Stimulated activated CD4-positive, alpha-beta T cell treated with anti-CD3 and anti-CD28 coated beads, Interleukin-4, amount 100 ng/mL, for 1 hour (primary cell): ENCODE measurements at places on chromosomes 12 and 14.

DNA sequence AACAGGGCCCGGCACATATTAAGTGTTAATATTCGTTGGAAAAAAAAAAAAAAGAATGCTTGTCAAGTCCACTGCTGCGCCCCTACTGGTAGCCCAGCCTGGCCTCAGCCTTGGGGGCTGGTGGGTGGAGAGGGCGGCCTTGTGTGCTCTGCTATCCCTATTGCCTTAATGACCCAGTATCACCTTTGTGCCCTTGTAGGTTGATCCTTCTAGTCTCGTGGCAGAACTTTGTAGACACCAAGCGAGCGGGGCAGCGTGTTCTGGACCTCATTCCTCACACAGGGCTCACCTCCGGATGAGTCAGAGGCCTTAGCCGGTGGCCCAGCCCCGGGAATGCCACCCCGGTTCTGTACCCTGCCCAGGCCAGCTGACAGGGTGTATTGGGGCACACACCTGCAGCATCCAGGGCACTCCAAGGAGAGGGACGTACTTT lies 1.8 kb upstream of the RCOR1 start:
- DNase-seq: no peak

- DNase-seq: peak; percentile 85
These were observed 482 bp downstream of the TMEM30B start for GRCh38 chr14:61280526-61281185.

GRCh38 chr12:8639936-8640335 lies 22.7 kb downstream of the MFAP5 start:
- DNase-seq: no peak

GRCh38 chr12:128820723-128821432 lies 2.9 kb downstream of the SLC15A4 start:
- no peak for DNase-seq

- DNase-seq: no peak
These were observed 2.5 kb downstream of the AJUBA start for GRCh38 chr14:22979748-22980392.

GRCh38 chr14:91585856-91586255 lies 75.7 kb upstream of the PPP4R3A start:
- no peak for DNase-seq

DNA sequence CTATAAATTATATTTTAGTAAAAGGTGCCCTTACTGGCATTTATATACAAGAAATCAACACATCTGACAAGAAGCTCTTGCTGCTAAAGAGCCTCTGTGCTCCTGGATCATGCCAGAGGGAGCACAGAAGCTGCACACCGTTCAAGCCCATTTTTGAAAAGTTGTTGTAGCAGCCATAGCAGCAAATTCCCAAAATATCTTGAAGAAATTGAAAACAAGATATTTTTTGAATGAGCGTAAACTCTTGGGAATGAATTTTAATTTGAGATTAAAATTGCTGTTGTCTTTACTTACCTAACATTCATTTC lies 540 bp upstream of the CLEC2D start:
- DNase-seq: no peak

DNA sequence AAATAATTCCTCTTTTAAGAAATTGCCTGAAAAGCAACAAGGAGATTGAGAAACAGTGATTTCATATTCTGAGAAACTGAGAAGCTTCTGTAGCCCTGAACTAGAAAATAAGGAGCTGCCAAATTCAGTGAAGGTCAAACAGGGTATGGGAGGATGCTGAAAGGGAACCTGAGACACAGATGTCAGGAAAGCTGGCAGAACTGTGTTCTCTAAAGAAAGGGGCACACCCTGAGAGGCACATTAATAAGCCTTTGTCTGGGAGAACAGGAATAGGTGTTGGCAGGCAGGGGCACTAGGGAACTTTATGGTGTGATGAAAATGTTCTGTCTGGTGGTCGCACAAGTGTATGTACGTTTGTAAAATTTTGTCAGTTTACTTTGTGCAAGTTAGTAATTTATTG lies 29.6 kb downstream of the VRK1 start:
- DNase-seq: no peak

GRCh38 chr14:88463318-88463717 lies 77.9 kb downstream of the SPATA7 start:
- DNase-seq: no peak

DNA sequence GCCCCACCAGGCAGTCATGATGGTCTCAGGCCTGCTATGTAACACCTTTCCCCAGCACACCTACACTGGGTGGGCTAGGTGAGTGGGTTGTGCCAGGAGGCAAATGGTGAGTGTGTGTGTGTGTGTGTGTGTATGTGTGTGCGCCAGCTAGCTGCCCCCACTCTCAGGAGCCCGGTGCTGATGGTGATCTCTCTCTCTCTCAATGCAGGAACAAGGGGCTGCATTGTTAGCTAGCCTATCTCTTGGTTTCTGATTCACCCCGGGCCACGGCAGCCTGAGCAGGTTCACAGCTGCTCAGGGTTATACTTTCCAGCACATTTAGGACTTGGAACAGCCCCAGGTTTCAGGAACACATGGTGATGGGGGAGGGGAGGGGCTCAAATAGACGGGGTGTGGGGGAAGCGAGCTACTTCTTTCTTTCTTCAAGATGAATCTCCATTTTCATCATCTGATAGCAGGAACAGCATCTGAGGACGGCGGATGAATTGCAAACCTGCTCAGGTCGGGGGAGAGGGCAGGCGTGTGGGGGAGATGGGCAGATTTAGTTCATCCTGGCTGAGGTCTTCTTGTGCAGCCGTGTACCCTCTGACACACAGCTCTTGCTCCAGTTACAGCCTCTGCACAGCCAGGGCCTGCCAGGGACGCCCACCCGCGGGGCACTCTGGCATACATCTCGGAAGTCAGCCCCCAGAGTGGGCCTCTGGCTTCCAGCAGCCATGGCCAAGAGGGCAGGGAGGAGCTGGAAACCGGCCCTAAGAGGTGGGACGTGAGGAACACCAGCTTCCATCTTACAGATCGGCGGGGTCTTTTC lies 137.6 kb downstream of the ZFP36L1 start:
- DNase-seq: no peak

DNA sequence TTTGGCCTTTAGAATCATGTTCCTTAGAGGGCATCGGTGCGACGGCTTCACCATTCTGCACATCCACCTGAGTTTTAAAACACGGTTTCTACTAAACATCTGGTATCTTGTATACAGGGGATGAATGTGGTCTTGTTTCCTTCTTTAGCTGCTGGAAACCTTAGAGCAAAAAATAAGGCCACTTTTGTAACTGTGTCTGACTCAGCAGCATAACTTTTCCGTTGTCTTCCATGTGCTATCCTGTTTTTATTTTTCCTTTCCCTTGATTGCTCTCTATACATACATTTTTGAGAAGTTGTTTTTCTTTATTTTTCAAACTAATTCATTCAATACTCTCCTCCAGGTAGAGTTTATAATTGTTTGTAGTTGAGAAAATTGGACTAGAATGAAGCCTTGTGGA lies 108.8 kb upstream of the PCED1B start:
- DNase-seq: no peak

GRCh38 chr12:54734196-54734950 lies 86.2 kb upstream of the DCD start:
- no peak for DNase-seq

DNA sequence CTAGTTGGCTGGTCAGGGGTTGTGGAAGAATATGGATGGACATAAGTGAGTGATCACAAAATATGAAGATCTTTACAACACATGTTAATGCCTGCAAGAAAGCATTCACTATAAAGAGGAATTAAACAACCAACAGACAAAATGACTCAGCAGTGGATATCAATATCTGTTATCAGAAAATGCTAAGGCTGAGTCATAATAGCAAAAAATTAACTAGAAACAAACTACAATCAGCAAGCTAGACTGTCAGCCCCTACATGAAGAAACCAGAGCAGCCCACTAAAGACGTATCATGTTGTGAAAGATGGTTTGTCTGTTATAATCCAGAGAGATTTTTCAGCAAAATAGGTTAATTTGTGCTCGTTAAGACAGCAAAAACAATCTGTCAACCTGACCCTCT lies 472.9 kb downstream of the NELL2 start:
- no peak for DNase-seq

DNA sequence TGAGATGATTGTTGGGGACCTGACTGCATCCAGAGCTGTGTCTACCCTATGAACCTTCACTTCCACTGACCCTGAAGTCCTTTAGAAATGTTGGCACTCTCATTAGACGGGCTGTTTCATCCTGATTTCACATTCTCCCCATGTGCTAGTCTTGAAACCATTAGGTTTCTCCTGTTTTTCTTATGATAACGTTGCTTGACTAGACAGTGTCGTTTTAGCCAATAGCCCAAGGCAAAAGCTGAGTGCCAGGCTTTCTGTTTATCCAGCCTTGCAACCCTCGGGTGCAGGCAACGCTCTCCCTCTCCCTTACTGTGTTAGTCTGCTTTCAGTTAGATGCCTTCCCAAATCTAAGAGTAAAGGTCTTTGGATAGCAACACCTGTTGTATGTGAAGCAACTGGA lies 30.1 kb downstream of the DACT1 start:
- no peak for DNase-seq

DNA sequence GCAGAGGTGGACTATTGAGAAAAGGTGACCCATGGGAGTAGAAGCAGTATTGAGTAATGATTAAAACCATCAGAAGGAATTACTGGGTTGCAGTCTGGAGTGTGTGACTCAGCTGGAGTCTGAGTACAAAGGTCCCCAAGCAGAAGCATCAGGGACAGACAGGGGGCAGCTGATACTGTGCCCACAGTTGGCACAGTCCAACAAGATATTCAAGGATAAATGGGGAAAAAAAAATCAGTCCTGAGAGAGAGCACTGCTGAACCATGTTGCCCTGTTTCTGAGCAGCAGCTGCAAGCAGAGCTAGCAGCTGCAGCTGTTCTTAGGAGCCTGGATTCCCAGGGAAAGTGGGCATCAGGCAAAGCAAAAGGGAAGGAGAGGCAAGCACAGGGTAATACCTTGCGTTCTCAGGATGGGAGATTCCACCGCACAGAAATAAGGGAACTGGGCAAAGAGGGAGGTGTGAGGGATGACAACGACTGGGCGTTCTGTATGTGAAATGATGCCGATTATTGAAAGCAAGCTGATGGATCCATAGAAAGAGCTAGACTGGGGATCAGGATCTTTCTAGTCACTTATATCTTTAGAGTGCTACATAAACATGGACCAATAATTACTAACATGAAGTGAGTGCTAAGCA lies 17.7 kb downstream of the NEUROD4 start:
- no peak for DNase-seq

GRCh38 chr12:98592825-98593322 lies 612 bp upstream of the SLC25A3 start:
- DNase-seq: no peak

GRCh38 chr12:46959502-46959901 lies 119.9 kb upstream of the PCED1B start:
- DNase-seq: no peak

DNA sequence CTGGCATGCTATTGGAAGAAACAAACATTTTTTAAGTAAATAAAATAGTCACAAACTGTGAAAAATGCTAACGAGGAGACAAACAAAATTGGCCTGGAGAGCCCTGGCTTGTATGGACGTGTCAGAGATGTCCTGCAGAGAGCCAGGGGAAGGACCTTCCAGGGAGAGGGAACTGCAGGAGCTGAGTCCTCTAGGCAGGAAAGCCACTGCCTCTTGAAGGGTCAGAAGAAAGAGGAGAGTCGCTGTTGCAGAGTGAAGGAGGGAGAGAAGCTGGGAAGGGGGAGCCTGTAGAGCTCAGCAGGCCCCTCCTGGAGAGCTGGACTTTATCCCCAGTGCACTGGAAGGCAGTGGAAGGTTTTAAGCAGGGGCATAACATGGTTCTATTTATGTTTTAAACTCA lies 80.3 kb upstream of the PWP1 start:
- DNase-seq: no peak

DNA sequence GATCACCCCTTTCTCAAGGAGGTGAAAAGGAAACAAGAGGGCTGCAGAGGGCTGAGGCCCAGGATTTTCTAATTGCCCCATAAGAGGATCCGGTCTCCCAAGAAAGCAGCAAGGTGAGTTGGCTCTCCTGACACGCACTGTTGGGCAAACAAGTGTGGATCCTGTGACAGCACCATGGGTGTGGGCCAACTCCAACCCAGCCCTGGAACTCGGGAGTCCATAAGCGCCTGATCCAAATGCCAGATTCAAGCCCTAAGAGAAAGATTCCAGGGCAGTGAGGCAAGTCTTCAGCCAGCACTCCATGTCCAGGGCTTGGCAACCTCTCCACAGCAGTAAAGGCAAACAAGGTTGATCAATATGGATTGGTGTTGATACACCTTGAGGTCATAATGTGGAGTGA lies 33.1 kb downstream of the KCNA5 start:
- no peak for DNase-seq

DNA sequence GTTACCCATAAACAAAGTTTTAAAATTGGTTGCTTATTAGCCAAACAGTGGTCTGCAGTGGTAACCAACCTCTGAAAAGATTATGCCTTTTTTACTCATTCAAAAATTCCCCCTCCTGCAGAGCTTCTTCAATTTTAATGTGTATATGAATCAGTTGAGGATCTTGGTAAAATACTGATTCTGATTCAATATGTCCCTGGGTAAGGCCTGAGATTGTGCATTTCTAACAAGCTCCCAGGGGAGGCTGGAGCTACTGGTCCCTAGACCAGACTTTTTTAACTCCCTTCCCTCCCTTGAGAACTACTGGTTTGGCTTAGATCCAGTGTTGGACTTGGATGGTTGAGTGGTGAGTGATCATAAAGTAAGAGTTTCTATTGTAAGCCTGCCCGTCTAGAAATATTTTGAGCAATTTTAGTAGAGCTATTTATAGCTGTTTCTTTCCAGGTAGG lies 90.2 kb downstream of the FUT8 start:
- no peak for DNase-seq

DNA sequence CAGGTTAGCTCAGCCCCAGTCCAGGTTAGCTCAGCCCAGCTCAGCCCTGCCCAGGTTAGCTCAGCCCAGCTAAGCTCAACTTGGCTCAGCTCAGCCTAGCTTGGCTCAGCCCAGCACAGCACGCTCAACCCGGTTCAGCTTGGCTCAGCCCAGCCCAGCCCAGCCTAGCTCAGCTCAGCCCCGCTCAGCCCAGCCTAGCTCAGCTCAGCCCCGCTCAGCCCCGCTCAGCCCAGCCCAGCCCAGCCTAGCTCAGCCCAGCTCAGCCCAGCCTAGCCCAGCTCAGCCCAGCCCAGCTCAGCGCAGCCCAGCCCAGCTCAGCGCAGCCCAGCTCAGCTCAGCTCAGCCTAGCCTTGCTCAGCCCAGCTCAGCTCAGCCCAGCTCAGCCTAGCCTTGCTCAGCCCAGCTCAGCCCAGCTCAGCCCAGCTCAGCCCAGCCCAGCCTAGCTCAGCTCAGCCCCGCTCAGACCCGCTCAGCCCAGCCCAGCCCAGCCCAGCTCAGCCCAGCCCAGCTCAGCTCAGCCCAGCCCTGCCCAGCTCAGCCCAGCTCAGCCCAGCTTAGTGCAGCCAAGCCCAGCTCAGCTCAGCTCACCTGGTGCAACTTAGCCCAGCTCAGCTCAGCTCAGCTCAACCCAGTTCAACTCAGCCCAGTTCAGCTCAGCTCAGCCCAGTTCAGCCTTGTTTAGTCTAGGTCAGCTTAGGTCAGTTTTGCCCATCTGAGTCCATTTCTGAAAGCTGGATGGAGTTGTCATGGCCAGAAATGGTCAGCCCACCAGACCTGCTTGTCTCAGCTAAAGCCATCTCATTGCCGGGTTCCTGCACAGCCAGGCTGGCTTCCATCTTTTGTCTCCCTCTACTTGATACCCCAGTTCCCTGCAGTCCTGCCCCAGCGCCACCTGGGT lies 333.6 kb downstream of the TMEM121 start:
- DNase-seq: no peak

GRCh38 chr12:99766408-99766807 lies 118.9 kb downstream of the GARIN6 start:
- DNase-seq: no peak
